ENCODE measurements at places on chromosomes 3 and 15.

- no peak for DNase-seq
Observed at GRCh38 chr15:98444138-98444537, 204.2 kb upstream of the IGF1R start.

DNA sequence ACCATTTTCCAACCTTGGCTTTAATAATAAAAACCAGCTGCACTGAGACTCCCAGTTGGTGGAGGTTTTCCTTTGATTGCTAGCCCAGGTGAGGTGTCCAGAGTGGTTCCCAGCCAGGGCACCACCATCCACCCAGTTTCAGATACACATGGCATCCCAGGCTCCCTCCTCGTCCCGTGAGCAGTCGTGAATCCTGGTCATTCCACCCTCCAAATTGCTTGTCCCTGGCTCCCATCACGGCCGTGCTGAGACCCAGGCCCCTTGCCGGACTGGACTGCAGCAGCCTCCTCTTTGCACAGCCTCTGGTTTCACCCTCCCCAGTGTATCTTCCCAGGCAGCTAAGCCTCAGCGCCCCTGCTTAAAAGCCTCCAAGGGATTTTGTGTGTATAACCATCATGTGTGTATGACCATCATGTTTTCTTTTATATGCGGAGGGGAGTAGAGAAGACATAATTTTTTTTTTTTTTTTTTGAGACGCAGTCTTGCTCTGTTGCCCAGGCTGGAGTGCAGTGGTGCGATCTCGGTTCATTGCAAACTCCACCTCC lies 106.3 kb downstream of the ETFA start:
- DNase-seq: no peak

- no peak for DNase-seq
Observed at GRCh38 chr3:40186508-40186907, 123.0 kb upstream of the EIF1B start.

GRCh38 chr15:48584812-48585563 lies 60.5 kb downstream of the FBN1 start:
- no peak for DNase-seq

- no peak for DNase-seq
Observed at GRCh38 chr15:55914446-55914845, 79.0 kb downstream of the NEDD4 start.

DNA sequence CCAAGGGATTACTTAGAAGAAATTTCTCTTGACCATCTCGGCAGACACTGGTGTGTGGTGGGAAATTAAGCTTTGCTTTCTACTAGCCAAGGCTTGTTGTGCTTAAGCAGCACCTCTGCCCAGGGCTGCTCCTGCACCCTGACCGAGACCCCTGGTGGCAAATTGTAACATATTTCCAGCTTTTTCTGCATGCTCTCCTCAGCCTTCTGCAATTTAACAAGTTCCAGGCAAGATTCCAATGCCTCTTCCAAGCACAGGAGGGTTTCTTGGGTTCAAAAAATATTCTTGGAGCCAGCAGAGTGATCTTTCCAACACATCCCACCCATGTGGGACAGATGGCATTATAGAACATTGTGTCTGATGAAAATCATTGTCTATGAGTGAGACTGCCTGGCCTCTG lies 210.5 kb downstream of the CLSTN2 start:
- DNase-seq: no peak

- DNase-seq: no peak
Observed at GRCh38 chr3:149306751-149307434, 26.5 kb downstream of the TM4SF18 start.

DNA sequence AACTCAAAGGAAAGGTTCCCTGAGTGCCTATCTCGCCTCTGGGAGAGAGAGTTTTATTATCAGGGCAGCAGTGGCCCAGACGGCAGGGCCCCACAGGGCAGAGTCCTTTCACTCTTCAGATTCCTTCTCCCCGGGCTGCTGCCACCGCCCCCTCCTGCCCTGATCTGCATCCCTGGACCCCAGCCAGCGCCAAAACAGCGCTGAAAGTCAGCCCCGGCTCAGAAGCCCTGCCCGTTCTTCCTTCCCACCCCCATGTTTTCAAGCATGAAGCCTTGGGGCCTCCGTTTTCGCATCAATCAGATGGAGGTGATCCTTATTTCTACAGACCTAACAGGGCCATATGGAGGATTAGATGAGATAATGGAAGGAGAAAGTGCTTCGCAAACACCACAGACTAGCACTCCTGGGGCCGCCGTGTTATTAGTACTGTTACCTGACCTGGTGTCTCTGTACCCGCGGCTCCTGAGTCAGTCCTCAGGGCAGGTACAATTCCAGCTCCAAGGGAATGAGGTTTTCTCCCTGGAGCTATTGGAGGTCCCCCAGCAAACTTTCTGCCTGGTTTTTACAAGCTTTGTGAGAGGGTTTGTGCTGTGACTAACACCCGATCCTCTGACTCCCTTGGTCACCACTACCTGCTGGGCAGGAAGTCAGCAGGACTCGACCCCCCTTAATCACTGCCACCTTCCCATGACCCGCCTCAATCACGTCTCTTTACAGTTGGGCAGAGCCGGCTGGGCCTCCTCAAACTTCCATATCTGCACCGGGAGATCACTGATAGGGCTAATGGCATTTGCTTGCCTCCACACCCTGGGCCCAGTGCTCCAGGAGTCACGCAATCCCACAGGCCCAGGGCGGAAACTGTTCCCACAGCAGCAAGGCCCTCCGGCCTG lies 39.5 kb upstream of the TSEN2 start:
- peak; percentile 18 for DNase-seq

DNA sequence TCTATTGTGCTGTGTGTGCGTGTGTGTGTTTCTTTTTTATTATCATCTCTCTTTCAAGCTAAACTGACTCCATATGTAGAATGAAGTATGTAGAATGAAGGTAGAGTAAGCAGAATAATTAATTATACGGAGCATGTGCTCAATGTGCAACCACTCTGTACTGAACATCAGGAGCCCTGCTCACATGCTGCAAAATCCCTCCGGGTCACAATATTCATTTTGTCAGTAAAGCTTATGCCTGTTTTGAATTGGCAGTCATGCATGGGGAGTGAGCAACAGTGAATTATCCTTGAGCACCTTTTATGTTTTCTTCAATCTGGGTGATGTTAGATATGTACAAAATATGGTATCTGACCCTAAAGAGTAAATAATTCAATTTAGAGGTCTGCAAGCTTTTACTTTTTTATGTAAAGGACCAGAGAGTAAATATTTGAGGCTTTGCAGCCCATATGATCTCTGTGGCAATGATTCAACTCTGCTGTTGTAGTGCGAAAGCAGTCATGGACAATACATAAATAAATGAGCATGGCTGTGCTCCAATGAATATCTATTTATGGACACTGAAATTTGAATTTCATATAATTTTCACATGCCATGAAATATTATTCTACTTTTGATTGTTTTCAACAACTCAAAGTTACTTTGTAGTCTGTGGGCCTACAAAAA lies 199.9 kb downstream of the VGLL3 start:
- no peak for DNase-seq

DNA sequence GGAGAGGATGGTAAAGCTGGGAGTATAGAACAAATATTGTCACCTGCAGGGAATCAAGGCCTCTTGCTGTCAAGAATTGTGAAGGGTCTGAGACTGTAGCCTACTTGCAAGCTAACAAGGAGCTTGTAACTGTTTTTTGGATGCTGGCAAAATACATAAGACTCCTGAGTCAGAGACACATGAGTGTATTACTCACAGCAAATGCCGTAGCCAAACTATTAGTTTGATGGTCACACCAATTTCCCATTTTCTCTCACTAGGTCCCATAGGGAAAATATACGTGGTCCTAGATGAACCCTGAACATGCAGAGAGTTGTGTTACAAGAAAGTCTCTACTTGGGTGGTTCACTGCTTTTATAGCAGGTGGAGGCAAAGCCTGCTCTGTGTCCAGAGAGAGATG lies 44.7 kb upstream of the LIPC start:
- peak; percentile 53 for DNase-seq
